WERI-Rb-1 (cell line): ENCODE measurements at places on chromosomes 4 and X.
A peak's percentile ranks its signal among the peaks of the same experiment; 100 is the strongest.

DNA sequence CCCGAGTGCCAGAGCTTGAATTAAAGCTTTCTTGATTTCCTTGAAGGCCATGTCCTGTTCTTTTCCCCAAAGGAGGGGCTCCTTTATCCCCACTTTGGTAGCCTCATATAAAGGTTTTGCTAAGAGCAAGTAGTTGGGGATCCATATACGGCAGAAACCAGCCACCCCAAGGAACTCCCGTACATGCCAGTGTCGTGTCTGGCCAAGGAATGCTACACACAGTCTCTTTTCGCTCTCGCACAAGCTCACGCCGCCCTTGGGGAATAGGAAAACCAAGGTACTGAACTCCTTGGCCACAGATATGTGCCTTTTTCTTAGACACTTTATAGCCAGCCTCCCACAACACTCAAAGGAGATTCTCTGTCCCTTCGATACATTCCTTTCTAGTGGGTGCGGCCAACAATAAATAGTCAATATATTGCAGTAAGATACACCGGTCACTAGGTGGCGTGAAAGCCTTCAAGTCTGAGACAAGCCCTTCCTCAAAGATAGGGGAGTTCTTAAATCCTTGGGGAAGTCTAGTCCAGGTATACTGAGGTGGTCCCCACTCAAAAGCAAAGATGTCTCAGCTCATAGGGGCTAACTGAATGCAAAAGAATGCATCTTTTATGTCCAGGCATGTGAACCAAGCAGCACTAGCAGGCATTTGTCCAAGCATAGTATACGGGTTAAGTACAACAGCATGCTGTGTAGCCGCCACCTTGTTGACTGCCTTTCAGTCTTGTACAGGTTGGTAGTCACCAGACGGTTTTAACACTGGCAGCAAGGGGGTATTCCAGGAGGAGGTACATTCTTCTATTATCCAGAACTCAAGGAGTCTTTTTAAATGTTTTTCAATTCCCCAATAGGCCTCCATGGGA lies 57.8 kb upstream of the XAGE1B start:
- DNase-seq: peak; percentile 23

DNA sequence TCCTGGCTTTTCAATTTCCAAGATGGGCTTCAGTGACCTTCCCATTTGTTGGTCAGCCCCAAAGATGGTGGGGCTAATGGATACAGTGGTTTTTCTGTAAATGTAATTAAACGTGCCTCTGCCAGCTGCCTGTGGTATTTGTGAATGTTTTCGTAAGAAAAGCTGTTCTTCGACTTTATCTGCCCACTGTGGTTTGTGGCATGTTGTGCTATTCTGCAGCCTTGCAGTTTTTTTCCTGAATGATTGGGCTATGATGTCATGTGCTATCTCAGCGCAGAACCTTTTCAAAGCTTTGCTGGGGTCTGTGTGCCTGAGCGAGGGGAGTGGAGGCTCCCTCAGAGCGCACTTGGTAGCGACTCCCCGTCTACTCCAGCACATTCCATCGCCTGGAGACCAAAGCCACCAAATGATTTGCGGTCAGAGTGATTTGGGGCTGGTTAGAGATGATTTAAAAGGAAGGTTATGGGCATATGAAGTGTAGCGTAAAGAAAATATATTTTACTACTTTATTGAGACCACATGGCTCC lies 137.5 kb downstream of the PALLD start:
- no peak for DNase-seq

DNA sequence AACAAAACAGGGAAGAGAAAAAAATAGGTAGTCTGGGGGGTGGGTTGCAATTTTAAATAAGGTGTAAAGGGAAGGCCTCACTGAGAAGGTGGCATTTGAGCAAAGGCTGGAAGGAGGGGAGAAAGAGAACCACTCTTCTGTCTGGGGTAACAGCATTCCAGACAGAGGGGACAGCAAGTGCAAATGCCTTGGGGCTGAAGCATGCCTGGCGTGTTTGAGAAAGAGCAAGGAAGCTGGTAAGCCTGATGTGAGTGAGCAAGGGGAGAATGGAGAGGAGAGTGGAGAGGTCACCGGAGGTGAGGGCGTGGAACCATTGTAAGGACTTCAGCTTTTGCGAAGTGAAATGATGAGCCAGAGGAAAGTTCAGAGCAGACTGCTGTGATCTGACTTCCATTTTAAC lies 19.7 kb upstream of the DOCK11 start:
- DNase-seq: no peak

DNA sequence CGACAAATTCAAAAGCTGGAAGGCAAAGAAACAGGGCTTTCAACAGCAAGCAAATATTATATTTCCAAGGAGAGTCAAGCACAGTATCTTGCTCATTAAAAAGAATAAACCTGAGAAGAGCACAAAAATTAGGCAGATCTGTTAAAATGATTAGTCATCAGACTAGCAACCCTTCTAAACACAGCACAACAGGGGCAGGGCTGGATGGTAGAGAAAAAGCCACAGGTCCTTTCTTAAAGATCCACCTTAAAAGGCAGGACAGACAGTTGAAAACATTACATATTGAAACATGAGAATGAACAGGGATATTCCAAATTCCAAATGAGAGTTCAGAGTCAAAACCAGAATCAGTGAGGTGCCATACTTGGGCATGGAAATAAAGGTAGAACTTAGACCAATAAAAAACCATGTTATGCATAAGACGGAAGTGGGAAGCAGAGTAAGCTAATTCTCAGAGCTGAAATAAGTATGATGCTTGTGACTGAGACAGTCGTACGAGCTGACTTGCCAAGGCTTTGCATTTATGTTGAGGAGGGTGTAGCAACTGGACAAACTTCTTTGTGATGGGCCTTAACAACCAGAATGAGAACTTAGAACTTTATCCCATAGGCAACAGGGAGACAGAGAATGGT lies 126.9 kb upstream of the FAM9B start:
- DNase-seq: no peak

GRCh38 chrX:122135070-122135469 lies 1049.0 kb upstream of the GRIA3 start:
- no peak for DNase-seq

DNA sequence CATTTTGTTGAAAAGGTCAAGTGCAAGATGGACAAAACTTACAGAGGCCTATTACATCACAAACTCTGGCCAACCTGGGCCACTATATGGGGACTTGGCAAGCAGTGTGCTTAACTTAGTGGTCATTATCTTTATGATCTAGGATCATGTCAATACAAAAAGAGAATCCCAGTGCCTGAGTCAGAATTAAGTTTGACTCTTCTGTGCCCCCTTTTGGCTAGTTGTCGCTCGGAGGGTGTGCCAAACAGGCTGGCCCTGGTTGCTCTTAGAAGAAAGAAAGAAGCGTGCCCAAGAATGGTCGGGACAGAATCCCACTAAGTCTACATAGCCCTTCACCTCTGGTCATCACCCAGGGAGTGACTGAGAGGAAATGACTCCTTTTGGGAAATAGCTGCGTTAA lies 100.1 kb downstream of the EIF4E start:
- peak; percentile 45 for DNase-seq

GRCh38 chr4:73387552-73387951 lies 16.5 kb upstream of the ALB start:
- DNase-seq: no peak

GRCh38 chrX:56783450-56783831 lies 54.4 kb downstream of the NBDY start:
- DNase-seq: peak; percentile 74

DNA sequence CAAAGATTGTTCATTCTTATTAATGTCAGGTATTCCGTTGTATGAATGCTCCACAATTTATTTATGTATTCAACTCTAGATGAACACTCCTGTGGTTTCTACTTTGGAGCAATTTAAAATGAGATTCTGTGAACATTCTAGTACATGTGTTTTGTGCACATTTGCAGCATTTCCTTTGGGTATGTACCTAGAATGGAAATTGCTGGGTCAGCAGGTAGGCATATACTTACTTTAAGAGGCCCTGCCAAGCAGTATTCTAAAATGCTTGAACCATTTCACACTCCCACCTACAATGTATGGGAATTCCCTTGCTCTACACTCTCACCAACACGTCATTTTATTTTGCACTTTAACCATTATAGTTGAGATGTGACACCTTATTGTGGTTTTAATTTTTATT lies 59.4 kb upstream of the MAGEB2 start:
- no peak for DNase-seq

- no peak for DNase-seq
Measured at GRCh38 chr4:129098531-129099001, 2.6 kb downstream of the C4orf33 start.

DNA sequence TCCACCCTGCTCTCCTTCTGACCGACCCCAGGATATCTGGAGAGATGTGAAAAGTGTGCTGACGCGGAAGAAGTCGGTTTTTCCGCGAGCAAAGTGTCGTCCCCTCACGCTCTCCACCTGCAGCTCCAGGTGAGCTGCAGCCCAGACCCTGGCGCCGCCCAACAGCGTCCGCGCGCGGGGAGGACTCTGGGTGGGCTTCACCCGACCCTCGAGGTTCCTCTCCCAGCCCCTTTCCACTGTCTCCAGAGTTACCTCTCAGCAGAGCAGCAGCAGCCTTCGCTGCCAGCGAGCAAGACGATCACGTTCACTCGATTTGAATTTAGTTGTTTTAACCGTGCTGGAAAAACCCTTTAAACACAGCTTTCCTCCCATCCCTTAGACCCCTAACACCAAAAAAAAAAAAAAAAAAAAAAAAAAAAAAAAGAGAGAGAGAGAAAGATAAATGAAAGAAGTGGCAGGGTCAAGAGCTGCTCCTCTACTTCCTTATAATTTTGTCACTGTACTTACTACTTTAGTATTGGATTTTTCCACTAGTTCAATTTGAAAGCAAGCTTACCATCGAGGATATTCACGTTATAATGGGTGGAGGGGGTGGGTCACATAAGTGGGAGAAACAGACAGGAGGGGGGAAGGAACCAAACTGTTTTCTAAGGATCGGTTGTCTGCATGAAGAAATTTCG lies 758 bp upstream of the NR3C2 start:
- DNase-seq: no peak

DNA sequence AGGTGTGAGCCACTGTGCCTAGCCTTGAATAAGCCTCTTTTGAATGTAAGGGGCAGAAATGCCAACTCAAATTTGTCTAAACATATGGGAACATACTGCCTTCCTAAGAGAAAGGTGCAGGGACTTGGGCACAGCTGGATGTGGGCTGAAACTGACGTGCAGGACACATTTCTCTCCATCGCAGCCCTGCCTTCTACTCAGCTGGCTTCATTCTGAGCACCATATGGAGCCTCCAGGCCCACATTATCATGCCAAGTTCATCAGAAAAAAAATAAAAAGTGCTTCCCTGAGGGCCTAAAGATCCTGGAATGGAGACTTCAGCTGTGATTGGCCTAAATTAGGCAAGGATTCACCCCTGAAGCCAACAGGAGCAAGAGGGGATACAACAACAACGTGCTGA lies 386.2 kb downstream of the RAB28 start:
- no peak for DNase-seq

GRCh38 chrX:56248492-56248891 lies 16.3 kb downstream of the KLF8 start:
- peak; percentile 26 for DNase-seq

DNA sequence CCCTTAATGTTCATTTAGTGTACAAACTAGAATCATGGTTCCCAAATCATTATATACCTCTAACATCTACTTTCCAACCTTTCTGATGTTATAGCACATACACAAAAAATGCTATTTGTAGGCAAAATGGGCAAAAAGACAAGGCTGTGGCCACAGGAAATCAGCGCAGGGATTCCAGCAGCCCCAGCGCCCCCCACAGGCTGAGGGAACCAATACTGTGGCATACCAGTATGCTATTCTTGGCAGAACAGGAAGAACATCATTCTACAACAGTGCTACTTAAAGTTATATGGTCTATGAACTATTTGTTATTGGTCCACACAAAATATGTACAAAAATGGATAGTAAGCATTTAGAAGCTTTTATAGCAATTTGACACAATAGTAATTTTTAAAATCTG lies 25.3 kb downstream of the STEEP1 start:
- DNase-seq: no peak

- DNase-seq: no peak
Measured at GRCh38 chrX:24672701-24673190, 21.0 kb upstream of the POLA1 start.

- DNase-seq: no peak
Measured at GRCh38 chr4:61786211-61786610, 586.1 kb downstream of the ADGRL3 start.

DNA sequence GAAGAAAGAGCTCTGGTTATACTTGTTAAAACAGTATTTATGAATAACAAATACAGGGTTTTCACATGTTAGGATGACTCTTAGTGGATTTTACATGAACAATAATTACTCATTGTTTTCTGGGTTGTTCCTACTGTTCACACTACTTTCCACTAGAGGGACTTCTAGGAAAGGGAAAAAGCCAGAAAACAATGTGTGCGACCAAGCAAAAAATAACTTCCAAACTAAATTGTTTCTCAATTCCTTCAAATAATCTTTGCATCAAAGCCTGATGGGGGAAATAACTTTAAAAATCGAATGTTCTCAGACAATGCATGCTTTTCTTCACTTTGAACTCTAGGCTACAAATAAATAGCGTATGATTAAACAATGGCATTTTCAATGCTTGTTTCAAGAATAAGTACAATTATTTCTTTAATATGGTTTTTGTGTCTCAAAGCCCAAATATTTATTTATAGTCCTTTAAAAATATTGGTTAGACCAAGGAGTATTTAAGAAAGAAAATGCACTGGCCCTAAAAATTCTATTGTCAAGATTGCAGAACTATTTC lies 72.1 kb upstream of the ETNPPL start:
- no peak for DNase-seq

GRCh38 chr4:181677201-181677600 lies 566.0 kb upstream of the TENM3 start:
- no peak for DNase-seq

DNA sequence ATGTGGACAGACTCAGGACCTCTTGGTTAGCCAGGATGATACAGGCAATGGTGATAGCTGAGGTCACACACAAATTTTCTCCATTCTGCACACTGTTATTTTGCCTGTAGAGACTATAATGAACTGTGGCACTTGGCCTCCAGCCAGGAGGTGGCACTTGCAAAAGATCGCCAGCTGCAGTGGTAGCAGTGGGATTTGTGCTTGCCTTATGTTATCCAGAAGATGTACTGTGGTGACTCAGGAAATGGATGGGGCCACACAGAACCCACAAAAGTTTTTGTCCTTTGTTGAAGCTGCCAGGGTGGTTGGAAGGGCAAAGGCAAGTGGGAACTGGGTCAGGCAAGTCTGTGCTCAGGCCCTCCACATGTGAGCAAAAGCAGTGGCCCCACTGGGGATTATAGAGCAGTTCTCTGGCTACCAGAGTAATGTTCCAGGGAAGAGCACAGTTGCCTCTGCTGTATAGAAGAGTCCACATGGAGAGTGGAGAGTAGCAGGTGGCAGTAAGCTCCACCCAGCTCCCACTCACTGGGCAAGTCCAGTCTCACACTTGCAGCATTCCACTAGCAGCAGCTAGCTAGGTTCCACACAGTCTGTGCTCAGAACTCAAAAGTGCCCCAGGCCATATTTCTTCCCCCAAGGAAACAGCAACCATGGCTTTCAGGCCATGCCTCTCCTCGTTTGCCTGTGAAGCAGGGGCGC lies 5.9 kb upstream of the C4orf17 start:
- DNase-seq: no peak

- DNase-seq: no peak
Measured at GRCh38 chr4:153628796-153629315, 55.2 kb upstream of the TLR2 start.
